Activated CD4-positive, CD25-positive, alpha-beta regulatory T cell treated with anti-CD3 and anti-CD28 coated beads, Interleukin-2, amount 50 U/mL, for 72 hours (primary cell): ENCODE measurements at places on chromosomes 11 and 22.
A peak's percentile ranks its signal among the peaks of the same experiment; 100 is the strongest.

DNA sequence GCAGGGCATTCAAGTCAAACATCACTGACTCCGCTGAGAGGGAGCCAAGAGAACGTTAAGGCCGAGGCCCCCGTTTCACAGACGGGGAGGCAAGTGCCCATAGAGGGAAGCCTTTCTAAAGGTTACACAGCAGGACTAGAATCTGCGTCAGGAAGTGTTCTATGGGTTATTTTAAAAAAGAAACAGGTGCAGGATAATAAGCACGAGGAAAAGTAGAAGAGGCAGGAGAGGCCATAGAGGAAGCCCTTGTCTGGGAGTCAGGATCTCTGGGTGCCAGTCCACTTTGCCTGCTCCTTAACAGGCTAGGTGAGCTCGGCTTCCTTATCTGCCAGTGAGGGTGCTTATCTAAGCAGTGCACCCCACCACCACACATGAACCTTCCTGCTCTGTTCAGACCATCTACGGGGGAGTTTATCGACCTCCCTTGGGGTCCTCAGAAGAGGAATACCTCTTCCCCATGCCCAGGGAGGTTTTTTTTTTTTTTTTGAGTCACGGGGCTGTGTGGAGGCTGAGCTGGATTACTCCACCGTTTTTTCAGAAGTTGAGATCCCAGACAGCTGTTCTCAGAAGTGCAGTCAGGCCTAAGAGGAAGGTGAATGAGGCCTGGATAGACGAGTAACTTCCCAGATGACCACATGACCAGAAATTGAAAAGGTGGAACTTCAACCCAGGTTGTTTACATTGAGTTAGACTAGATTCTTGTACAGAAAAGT is 1.2 kb upstream of the FCHSD2 start:
- no peak for DNase-seq

DNA sequence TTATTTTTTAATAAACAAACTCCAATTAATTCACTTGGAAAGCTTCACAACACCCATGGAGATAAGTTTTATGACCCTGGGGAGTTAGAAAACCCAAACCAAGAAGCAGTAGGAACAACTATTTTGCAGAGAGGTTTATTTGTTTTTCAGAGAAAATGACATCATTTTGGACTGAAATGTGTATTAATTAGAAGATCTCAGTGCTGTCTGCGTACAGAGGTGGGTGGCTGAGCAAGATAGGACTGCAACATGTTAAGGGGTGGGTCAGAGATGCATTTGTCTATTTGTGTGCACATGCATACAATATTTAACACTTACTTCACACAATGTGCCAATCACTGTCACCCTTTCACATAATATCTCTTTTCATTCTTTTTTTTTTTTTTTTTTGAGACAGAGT is 1.1 kb downstream of the SCGB1A1 start:
- DNase-seq = no peak

DNA sequence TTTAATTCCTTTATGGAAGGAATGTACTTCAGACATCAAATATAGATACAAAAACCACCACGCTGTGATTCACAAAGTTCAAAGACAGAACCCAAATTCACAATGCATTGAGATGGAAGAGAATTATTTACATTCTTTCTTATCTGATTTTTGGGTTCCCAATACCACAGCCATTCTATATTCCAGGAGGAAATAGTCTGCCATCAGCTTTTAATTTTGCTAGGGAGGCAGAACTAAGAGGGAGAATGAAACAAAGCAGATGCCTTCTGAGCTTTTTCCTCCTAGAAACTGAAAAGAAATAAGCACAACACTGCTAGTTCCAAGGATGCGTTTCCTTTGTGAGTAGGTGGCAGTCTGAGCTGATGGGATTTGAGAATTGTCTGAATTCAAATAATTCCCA is 283.0 kb upstream of the NARS2 start:
- DNase-seq = no peak

GRCh38 chr11:94068764-94069163 is 47.6 kb downstream of the HEPHL1 start:
- DNase-seq = no peak

DNA sequence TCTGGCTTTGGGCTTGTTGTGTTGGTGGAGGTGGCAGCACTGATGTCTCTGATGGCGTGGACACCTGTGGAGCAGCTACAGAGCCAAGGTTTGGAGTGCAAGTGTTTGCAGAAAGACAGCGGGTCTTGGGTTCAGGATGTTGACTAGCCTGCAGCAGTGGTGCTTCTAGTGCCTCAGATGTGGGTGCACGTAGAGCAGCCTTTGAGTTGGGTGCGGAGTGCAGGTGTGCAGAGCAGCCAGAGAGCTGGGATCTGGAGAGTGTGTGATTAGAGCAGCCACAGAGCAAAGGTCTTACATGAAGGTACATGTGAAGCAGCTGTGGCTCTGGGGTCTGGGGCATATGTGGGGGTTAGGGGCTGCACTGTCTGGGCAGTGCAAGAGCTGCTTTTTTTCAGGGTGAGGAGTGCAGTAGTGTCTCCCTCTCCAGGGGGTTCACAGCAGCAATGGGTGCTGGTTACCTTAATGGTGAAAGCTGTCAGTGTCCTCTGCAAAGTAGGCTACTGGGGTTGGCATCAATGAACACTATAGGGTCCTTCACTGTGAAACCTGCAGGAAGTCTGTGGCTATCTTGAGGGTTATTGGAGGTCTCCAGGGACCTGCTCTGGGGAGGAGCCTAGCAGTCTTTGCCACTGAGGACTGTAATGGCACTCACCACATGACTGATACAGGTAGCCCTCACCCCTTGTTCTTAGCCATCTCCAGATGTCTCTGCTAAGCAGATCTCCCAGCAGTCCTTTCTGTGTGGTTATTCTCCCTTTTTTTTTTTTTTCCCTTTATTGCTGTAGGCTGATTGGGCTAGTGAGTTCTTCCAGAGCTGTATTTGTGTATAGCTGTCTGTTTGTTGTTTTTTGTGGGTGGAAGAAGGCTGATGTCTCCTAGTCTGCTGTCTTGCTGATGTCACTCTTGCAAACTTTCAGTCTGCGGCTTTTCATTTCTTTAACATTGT is 14.3 kb downstream of the BIRC2 start:
- DNase-seq = no peak

DNA sequence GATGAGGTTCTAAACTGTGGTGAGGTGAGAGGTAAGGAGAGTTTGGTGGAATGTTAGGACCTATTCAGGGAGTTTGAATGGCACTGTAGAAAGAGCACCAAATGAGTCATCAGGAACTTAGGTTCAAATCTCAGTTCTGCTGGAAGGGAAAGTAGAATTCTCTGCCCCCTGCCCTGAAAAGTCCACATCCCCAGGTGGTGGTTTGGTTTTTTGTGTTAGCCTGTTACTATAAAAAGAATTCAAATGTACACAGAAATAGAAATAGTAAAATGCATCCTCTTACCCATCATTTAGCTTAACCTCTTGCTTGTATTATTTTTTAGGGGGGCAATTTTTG is 20.2 kb downstream of the PPFIBP2 start:
- no peak for DNase-seq

- DNase-seq = no peak
Measured at GRCh38 chr11:32960553-32961164, 55.0 kb upstream of the DEPDC7 start.

DNA sequence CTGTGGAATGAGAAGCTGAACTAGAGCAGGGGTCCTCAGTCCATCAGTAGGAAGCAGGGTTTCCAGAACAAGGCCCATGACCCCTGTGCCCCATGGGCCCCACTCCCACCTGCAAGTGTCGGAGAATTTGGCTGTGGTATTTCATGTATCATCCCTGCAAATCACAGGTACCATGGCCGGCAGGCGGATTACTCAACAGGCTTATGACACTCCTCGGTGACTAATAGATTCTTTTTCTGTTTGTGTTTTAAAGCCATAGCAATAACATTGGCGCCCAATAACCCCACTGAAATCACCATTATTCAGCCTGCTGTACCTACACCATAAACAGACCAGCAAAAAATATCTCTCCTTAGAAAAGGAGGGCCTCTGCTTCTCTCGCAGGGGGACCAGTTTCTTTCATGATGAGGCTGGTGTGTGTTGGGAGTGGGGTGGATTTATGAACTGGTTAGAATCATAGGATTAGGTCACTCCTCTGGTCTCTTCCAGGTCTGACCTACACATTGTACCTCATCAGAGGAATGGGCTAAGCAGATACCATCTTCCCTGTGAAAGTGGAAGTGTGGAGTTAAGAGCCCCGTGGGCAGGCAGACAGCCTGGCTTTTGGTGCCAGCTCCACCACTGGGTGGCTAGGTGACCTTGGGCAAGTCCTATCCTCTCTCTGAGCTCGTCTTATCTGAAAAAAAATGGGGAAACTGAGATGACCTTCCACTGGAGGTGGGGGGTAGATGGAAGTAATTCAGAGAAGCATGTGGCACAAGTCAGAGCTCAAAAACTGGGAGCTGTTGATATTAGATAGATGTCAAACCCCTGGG is 60.2 kb upstream of the WNT11 start:
- DNase-seq = no peak

DNA sequence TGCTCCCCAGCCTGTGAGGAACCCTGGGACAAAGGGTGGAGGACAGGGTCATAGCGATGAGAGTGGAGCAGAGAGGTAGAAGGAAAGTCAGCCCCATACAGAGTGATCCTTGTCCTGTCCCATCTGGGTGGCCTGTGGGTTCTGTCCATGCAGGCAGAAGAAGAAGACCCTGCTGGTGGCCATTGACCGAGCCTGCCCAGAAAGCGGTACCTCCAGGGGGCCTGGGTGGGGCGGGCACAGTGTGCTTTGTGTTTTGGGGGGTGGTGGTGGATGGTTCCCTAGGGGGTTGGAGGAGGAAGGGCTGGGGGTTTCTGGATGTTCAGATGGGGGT is 7.9 kb downstream of the SIDT2 start:
- peak; percentile 17 for DNase-seq

DNA sequence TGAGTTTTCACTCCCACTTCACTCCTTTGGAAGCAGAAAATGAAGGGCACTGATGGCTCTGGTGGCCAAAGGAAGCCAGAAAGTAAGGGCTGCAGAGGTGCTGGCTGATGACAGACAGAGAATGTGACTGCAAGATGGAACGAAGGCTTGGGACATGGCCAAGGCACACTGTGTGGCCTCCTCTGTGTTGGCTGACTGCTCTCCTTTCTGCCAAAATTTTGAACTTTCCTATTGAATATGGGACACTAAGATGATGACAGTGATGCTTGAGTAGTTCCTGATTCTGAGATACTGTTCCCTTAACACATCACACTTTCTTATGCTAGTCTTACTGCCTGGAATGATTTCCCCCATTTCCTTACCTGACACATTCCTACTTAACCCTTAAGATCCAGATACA is 156.4 kb downstream of the SWAP70 start:
- no peak for DNase-seq

- no peak for DNase-seq
Measured at GRCh38 chr11:45930951-45931570, 8.6 kb downstream of the LARGE2 start.

DNA sequence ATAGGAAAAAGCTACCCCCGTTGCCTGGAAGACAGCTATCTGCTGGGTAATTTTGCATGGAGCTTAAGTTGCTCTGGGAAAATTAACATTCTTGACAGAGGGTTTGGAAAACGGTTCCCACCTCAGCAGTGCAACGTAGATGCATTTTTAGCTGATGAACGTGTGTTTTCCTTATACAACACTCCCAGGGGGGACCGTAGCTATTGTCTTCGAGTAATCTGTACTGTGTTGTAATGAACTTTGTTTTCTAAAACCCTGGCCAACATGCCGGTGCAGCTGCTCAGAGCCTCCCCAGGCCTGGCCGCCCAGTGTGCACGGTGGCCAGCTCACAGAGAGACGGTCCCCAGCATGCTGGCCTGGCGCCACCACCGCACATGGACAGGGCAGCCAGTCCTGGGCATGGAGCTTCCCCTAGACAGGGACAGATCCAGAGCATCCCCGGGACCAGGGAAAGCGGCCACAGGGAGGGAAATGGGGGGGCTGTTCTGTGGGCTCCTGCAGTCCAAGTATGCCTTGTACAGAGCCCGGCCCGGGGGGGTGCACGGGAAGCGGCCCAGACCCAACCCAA is 2.2 kb downstream of the TNNT3 start:
- DNase-seq = no peak

DNA sequence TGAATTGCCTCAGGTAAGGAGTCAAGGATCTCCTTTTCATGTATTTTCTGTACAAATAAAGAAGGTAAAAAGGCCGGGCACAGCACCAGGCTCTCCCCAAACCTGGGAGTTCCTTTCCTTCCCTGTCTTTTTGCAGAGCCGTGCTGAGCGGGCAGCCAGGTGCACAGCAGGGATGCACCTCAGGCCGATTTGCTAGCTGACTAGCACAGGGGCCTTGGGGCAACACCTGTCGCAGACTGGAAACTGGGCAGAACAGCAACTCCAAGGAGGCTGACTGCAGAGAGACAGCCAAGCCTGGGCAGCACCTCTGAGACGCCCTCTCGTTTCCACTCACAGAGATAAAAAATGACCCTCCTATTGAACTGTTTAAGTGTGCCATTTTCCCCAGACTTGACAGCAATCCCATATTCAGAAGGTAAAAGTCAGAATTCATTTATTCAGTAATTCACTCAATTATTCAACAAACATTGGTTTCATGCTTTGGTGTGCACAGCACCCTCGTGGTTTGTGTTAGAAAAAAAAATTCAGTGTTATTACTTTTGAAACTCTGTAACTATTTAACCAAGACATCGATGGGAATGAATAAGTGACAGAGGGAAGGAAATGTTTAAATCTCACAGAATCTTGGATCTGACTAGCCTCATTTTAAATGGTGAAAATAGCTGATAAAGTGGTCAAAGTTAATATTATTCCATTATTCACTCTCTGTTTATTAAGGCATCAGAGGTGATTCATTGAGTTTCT is 120.9 kb downstream of the GALNT18 start:
- DNase-seq = no peak

GRCh38 chr22:30212996-30213441 is 33.5 kb downstream of the LIF start:
- no peak for DNase-seq

- DNase-seq = no peak
Measured at GRCh38 chr22:22995166-22995565, 75.2 kb upstream of the GNAZ start.

- no peak for DNase-seq
Measured at GRCh38 chr11:55572548-55572947, 620 bp downstream of the OR4C16 start.

DNA sequence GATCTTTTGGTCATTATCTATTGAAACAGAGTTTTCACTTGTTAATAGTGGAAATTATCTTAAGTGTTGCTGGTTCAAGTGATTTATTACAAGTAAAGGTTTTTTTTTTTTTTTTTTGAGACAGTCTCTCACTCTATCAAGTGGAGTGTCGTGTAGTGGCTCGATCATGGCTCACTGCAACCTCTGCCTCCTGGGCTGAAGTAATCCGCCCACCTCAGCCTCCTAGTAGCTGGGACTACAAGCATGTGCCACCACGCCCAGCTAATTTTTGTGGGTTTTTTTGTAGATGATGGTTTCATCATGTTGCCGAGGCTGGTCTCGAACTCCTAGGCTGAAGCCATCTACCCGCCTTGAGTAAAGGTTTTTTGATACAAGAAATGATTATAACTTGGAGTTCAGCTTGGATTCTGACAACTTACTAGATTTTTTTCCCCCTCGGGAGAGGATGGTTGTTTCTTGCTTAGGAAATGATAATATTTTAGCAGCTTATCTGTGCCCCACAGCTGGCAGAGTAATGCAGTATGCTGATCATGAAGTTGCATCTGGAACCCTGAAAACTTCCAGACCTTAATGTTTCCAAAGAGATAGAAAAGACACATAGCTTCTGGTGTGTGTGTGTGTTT is 68.9 kb downstream of the MTMR3 start:
- DNase-seq = no peak

GRCh38 chr11:124078591-124078990 is 36.7 kb upstream of the VWA5A start:
- DNase-seq = no peak

GRCh38 chr22:35552196-35552842 is 11.7 kb downstream of the RASD2 start:
- peak; percentile 80 for DNase-seq
